Large intestine (tissue), 12 donors: ENCODE measurements at places on chromosomes 16 and 17. TPM values are rescaled to one million over a fixed set of nuclear protein-coding genes. Genes with fewer than 3 reads are reported as not detected.

The SMIM5 gene
- polyA plus RNA-seq = 19.6 TPM

The CHAD gene
- polyA plus RNA-seq = 5.9 TPM

The ANKS3 gene
- 19.8 TPM for polyA plus RNA-seq

The PDE6G gene
- 2.6 TPM for polyA plus RNA-seq

The TMEM235 gene
- polyA plus RNA-seq = 0.10 TPM

The BEAN1 gene
- polyA plus RNA-seq = 1.5 TPM

The LPO gene
- polyA plus RNA-seq = 0.37 TPM

DNA sequence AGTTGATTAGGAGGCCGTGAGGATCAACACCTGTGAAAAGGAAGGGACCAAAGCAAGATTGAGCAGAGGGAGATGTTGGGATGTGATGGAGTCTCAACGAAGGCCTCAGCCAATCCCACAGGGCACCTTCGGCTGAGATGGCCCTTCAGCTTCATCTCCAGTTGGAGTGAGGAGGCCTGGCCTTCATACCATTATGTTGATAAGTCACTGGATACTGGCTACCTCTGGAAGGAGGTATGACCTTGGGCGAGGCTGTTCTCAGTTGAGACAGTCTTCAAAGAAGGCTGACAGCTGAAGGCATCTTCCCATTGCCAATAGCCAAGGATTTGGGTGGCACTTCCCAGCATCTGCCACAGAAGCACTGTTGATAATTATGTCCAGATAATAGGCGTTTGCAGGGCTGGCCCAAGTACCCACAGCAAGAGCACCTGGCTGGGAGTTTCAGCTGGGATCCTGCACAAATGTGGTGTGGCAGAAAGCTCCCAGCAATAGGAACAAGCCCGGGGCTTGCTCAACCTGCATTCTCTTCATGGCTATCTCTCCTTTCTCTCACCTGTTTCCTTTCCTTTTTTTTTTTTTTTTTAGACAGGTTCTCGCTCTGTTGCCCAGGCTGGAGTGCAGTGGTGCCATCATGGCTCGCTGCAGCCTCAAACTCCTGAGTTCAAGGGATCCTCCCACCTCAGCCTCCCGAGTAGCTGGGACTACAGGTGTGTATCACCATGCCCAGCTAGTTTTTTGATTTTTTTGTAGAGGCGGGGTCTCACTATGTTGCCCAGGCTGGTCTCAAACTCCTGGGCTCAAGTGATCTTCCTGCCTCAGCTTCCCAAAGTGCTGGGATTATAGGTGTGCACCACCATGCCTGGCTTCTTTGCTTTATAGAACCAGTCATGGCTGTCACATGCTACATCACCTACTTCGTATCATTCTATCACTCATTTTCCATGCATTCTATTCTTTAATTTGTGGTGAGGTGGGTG is 18.2 kb upstream of the MAP3K14 start:
- DNase-seq = no peak

GRCh38 chr16:82833378-82833993 is 206.7 kb downstream of the CDH13 start:
- no peak for DNase-seq

DNA sequence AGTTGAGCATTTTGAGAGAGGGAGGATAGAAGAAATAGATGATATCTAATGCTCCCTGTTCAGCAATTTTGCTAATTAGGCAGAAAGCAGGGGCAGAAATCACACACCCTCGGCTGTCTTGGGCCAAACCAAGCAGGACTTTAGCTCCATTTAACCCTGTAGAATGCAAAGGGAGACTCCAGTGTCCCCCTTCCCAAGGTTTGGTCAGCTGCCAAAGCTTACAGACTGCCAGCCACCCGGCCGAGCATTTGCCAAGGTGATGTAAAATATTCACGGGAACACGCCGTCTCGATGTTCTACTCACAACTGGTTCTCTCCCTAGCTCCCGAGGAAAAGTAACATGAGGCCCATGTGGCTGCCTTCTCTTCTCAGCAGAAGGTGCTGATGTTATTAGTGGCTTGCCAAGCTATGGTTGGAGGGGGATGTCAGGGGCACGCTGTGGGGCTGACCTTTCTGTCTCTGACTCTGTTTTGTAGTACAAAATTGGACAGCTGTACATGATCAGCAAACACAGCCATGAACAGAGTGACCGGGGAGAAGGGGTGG is 155.3 kb downstream of the PITPNC1 start:
- DNase-seq = no peak

- no peak for DNase-seq
Observed at GRCh38 chr17:38459567-38459966, 31.3 kb downstream of the ARHGAP23 start.

GRCh38 chr17:19274893-19275292 is 37.7 kb downstream of the EPN2 start:
- DNase-seq = no peak

- DNase-seq = no peak
Observed at GRCh38 chr16:86672179-86672863, 94.0 kb downstream of the FOXL1 start.

DNA sequence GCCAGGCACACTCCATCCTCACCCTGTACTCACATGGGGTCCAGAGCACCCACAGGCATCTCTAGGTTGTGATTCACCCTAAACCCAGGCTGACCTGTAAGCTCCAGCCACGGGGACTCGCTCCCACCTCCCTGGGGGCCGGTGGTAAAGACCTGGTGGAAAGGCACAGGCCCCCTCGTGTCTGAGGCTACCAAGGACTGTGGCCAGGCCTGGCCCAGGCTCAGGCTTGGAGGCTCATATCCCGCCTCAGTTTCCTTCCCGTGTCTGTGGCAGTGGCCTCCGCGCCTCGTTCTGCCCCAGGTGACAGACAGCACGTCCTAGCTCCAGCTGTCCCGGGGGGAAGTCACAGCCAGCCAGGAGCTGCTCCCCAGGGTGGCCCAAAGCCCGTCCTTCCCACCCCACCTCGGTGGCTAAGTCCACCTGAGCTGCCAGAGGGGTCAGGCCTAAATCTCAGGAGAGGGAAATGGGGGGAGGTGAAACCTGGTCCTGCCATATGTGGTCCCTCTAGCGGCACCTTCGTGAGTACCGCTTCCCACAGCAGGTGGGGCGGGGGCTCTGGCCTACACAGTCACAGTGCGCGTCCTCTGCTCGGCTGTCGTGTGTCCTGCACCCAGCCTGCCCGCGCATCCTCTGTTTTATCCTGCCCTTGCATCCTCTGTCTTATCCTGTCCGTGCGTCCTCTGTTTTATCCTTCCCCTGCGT is 12.6 kb downstream of the CDH15 start:
- DNase-seq = no peak

DNA sequence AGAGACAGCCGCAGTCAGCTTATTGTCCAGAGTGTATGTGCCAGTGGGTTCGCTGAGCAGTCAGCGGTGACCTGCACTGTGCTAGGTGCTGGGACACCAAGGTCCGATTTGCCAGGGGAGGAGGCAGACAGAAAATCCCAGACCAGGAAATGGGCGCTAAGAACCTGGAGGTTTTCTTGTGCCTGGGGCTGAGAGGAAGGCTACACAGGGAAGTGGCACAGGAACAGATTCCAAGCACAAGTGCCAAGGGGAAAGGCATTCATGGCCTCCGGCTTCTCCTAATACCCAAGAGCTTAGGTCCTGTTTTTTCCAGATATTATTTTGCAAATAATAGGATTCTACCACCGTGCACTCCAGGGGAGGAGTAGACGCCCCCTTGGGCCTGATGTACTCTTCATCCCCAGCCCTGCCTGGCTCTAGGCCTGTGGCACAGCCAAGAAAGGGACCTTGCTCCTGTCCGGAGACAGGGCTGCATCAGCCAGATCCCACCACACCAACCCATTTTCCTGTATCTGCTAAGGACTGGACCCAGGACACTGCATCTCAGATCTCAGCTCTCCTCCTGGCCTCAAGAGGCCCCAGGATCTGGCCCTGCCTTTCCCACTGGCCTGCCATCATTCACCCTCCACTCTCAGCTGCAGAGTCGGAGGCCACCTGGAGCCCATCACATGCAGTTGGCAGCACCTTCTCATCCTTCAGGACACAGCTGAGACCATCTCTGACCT is 187.2 kb downstream of the NTN1 start:
- no peak for DNase-seq

DNA sequence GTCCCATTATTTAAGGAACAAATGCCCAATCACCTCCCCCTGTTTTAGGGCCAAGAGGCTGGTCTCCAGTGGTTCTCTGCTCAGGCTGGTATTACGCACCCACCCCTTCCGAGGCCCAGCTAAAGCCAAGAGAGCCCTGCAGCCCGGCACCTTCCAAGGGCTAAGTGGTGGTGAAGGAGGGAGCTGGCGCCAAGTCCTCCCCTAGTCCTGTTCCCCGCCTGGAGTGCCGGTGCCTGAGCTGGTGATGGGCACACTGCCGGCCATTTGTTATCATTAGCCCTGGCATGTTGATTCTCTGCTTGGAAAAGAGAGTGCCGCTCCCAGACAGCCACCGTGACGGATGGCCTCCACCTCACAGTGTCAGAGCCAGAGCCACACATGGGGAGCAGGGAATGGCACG is 31.9 kb downstream of the GRIN2C start:
- DNase-seq = no peak

- DNase-seq = no peak
Observed at GRCh38 chr16:24005577-24005976, 169.8 kb downstream of the PRKCB start.

GRCh38 chr16:87098976-87099720 is 218.0 kb downstream of the C16orf95 start:
- DNase-seq = no peak

- DNase-seq = no peak
Observed at GRCh38 chr17:70653850-70654249, 484.5 kb downstream of the KCNJ2 start.

GRCh38 chr17:79965806-79966205 is 69.9 kb downstream of the TBC1D16 start:
- DNase-seq = no peak

DNA sequence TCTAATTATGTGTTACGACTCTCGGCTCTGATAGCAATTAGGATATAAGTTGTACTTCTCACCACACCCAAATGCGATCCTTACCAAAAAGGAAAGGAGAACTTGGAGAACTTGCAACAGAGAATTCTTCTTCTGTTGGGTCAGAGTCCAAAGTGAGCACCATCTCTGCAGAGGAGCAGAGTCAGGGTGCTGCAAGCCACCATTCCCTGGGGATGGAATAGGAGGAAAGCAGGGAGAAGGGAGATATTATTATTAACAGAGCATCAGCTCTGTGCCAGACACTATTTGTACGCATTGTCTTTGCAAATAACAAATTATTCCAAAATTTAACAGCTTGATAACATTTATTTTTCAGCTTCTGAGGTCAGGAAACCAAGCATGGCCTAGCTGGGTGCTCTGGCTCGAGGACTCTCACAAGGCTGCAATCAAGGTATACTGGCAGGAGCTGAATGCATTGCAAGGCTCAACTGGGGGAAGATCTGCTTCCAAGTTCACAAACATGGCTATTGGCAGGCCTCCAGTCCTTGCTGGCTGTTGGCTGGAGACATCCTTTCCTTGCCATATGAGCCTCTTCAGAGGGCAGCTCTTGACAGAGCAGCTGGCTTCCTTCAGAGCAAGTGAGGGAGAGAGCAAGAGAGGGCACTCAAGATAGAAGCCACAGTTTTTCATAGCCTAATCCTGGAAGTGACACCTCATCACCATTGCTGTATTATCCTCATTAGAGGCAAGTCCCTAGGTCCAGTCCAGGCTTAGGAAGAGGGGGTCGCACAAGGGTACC is 296.2 kb upstream of the CDH5 start:
- DNase-seq = no peak

DNA sequence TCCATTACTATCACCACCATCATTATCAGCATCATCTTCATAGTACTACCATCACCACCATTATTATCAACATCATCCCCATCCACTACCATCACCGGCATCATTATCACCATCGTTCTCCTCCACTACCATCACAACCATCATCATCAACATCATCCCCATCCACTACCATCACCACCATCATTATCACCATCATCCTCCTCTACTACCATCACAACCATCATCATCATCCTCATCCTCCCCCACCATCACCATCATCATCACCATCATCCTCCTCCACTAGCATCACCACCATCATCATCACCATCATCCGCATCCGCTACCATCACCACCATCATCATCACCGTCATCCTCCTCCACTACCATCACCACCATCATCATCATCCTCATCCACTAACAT is 639.8 kb upstream of the RBFOX1 start:
- no peak for DNase-seq
